Retina (tissue), 1 donor: ENCODE measurements at places on chromosomes 13 and 19.
A peak's percentile ranks its signal among the peaks of the same experiment; 100 is the strongest.

GRCh38 chr13:62331384-62331783 is 915.7 kb upstream of the PCDH20 start:
- no peak for DNase-seq

DNA sequence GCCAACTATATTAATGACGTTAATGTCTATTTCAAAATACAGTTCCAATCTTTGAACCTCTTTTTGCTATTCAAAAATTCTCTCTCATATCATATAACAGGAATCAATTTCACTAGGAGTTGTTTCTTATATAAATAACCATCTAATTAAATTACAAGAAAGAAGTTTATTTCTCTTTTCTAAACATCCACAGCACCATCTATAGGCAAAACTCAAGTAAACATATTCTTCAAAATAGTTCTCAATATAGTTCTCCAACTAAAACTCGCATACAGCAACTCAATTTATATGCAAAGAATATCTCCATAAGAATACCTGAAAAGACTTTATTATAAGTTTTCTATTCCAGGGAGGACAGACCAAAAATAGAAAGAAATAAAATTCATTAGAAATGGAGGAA is 65.6 kb downstream of the RBM26 start:
- DNase-seq, result no peak

GRCh38 chr13:114132419-114133121 is at the start of gene RASA3:
TSS of gene RASA3 (minus strand) at chr13:114132623. CDS start at chr13:114132489, 134 bp downstream.
- peak; percentile 77 for DNase-seq

- no peak for DNase-seq
These were observed 2.2 kb downstream of the ZNF415 start for GRCh38 chr19:53130506-53130905.

- DNase-seq, result no peak
These were observed 336.3 kb downstream of the HS6ST3 start for GRCh38 chr13:96426167-96426566.

DNA sequence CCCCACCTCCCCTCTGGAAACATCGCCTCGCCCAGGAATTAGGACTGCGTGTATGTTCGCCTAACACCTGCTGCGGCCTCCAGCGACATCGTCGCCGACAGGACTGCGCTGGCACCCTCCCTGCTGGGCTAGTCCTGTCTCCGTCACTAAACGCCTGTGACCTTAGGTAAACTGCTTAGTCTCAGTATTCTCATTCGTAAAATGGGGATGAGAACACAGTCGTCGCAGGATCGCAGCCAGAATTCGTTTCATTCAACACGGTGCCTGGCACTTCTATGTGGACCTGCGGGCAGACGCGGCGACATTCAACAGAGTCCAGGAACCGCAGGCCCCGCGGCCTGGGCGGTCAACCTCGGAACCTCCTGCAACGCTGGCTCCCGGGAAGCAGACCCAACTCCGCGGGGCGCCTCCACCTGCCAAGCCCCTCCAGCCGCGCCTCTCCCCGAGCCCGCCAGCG is 485 bp downstream of the CRYL1 start:
- DNase-seq, result no peak

GRCh38 chr19:19873381-19873780 is 7.7 kb downstream of the ZNF253 start:
- DNase-seq, result no peak

DNA sequence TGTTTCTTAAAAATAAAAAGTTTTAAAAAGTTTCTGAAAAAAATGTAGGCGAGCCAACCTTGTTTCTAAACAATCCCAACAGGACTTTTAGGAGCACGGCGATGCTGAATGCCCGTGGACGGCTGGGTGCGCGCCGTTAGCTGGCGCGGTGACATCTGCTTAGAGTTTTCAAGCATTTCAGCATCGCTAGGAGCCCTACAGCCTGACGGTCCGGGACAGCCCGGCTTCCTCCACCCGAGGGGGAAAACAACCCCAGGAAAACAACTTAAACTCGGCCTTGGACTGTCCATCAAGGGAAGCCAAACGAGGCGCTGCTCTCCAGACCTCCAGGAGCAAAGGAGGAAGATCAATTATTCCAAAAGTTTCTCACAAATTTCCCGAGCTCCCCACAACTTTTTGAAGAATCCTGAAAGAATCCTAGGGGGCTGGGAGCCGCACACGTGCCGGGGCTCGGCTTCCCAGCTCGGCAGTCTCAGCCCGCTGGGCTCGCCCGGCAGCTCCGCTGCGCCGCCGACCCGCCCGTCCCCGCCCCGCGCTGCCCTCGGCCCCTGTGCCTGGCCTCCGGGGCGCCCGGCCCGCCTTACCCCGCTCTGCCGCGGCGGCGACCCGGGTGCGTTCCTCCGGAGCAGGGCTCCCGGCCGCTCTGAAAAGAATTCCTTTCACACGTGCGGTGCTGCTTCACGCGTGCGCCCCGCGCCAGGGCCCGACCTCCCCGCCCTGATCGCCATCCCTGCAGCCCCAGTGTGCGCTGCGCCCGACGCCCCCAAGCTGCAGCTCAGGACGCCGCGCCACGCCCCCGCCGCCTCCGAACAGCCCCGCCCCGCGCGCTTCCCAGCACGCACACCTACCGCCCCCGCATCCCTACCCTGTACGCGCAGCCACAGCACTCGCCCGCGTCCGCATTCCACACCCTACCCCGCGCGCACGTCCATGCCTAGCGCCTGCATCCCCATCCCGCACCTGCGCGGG is at the start of gene GJA3:
GJA3 (minus strand) TSS at position 747 of the 969 bp plus-strand sequence. CDS start 17,764 bp downstream, outside the sequence.
- peak; percentile 70 for DNase-seq

- no peak for DNase-seq
These were observed 6.4 kb downstream of the RPL21 start for GRCh38 chr13:27257648-27258253.

GRCh38 chr19:4693078-4693350 is 22.9 kb upstream of the MYDGF start:
- DNase-seq, result no peak

DNA sequence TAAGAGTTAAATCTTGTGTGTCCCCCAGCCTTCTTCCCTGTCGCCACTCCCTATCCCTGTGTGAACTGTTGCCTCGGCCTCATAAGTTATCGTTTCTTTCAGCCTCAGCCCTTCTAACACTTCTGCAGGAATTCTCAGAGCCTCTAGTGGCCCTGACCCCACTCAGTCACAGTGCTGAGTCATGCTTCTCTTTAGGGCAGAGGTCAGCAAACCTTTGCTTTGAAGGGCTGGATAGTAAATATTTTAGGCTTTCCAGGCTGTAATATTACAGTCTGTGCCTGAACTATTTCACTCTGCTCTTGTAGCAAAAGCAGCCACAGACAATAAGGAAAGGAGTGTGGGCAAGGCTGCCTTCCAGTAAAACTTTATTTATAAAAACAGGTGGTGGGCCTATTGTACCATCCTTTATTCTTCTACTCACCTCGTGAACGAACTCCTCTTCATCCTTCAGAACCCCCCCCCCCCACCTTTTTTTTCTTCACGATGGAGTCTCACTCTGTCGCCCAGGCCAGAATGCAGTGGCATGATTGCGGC is 22.1 kb downstream of the MYO9B start:
- no peak for DNase-seq

GRCh38 chr19:16461630-16462051 is 10.1 kb downstream of the EPS15L1 start:
- DNase-seq, result no peak

DNA sequence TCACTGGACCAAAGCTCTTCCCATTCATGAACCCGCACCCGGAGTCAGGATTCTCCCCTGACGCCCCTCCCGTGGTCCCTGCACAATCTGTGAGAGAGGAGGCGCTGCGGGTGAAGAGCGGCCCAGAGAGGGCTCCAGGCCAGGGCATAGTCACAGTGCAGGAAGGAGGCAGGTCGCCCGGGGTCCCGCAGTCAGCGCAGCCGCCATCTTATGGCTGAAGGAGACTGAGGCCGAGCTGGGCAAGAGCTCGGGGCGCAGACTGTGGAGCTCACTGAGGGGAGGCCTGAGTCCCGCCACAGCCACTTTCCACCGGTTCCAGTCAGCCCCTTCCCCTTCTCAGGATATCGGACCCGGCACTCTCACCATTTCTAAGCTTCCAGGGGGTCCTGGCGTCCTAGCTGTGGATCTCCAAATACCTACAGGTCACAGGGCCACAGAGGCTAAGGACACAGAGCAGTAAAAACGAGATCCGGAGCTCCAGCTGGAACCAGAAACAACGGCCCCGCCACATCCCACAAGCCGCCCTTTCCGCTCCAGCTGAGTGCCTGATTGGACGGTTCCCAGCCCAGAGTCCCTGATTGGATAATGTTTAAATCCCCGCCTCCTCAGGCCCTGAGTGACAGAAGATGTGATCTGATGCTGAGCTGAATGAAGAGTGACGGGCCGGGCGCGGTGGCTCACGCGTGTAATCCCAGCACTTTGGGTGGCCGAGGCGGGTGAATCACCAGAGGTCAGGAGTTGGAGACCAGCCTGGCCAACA is at the start of gene ZNF99:
ZNF99 (minus strand) TSS at position 501 of the 760 bp plus-strand sequence; CDS start at position 366, 135 bp downstream.
- DNase-seq, result peak; percentile 74

DNA sequence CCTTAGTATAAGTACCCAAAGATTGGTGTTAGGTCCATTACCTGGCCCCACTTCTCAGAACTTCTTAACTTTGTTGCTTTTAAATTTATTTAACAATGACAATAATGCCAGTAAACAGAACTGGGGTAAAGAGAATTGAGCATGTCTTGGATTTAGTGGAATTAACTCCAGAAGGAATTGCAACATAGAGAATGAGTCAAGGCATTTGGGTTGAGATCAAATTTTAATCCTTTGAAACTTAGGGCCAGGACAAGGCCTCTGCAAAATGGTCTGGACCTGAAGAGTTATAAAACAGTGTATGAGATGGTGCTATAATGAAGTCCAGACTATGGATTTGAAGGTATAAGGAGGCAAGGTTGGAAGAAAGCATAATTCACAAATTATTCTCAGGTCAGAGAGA is 1030.4 kb downstream of the SLITRK5 start:
- DNase-seq, result no peak

DNA sequence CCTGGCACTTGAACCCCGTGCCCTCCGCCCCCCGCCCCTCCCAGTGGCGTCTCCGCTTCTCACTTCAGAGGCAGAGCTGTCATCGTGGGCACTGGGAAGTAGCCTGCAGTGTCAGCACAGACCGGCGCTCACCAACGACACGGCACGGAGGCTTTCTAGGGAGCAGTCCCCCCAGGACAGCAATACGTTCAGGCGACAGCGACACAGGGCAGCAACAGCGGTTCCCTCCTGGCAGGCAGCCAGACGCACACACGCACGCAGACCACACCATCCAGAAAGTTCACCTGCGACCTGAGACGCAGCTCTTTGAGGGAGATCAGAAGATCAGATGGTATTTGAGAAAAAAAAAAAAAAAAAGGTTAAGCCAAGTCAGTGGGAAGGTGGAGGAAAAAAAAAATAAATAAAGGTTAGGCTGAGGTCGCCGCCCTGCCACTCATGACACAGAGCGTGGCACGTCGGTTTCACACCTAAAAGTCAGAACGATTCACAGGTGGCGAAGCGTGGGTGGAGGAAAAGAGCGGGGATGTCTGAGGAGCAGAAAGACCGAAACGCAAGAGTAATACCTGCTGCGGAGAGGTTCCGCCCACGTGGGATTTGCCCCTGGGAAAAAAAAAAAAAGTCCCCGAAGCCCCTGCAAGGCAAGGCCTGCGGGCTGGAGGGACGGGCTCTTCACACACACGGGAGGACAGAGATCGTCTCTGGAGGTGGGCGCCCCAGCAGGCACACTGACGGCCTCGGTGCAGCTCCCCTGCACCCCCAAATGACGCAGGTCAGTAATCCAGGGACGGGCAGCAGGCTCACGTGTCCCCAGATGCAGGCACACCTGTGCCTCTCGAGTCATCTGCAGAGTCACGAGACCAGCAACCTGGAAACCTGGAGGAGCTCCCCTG is 94.5 kb downstream of the GNG7 start:
- no peak for DNase-seq
